Stimulated activated CD4-positive, alpha-beta T cell treated with anti-CD3 and anti-CD28 coated beads, Interleukin-4, amount 100 ng/mL, for 1 hour (primary cell): ENCODE measurements at places on chromosomes 1 and 21.
A peak's percentile ranks its signal among the peaks of the same experiment; 100 is the strongest.

GRCh38 chr1:61253059-61253735, 170.8 kb downstream of the NFIA start:
- no peak for DNase-seq

DNA sequence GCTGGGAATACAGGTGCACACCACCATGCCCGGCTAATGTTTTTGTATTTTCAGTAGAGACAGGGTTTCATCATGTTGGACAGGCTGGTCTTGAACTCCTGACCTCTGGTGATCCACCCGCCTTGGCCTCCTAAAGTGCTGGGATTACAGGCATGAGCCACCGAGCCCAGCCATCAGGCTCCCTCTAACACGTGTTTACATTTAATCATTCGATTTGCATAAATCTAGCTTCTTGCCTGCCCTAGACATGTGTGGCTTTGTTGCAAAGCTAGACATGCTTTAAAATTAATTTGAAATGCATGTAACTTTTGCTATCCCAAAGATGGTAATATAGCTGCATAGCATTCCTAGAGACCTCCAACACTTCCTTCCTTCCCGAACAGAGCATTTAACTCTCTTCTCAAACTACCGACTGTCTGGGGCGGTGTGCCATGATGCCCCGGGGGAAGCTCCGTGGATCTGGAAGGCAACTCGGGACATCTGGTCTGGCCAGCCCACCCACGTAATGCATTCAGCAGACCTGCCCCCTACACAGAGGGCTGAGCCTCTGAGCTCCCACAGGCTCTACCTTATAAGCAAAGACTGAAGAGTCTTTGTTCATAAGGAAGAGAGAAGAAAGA, 34.6 kb upstream of the NID1 start:
- DNase-seq: no peak

GRCh38 chr1:228837817-228838716, 102.8 kb downstream of the RHOU start:
- DNase-seq: no peak

DNA sequence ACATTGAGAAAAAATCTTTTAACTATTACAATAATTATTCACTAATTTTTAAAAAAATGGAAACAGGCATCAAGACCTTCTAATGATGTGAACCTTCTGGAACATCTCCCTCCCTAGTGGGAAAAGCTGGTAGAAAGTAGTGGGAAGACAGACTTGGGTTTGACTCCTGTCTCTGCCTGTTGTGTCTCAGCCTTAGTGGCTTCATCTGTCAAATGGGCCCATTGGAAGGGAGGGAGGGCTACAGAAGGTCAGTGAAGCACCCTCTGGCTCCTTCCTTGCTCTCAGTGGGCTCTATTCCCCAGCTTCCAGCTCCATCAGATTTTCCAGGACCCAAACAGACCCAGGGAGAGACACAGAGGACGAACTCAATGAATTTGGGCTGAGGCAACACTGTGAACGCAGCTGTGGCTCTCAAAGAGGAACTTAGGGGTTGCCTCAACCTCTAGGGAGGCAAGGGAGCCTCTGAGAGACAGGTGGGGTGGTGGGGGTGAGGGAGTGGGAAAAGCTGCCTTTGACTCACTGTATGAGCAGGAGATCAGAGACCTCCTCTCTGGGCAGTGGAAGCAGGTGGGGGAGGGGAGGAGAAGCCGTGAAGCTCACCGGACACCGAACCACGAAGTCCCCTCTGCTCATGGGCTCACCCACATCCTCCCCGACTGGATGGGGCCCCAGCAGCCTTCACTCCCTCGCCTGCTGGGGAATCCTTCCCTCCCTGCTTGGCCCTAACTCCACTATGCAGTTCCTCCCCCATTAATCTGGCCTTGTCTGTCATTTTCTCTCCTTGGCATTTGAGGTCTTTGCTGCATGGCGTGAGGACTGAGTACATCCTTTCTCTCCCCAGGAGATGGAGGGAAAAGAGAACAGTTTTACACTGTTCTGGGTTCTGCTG, 4.5 kb downstream of the CNR2 start:
- no peak for DNase-seq

- DNase-seq: peak; percentile 5
Observed at GRCh38 chr21:14737922-14738321, 191.8 kb upstream of the SAMSN1 start.

DNA sequence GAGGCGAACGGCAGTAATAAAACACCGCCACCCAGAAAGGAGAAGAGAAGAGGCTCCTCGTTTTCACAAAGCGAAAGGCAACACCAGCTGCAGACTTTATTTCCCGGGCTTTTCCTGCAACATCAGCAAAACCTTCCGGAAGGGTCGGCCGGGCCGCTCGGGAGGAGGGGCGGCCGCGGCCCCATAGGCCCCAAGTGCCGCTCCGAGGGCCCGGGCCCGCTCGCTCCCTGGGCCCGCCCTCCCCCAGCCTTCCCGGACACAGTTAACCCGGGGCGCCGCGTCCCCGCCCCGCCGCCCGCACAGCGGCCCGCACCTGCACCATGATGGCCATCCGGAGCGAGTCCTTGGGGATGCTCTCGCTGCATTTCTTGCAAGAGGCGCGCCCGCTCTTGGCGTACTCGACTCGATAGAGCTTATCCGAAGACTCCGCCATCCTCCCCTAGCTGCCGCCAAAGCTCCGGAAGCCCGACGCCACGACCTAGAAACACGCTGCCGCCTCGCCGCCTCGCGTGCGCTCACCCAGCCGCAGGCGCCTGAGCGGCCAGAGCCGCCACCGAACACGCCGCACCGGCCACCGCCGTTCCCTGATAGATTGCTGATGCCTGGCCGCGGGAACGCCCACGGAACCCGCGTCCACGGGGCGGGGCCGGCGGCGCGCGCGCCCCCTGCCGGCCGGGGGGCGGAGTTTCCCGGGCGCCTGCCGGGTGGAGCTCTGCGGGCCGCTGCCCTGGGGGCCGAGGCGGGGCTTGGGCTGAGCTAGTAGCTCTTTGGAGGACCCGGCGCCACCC, at the start of gene PARP1:
TSS of gene PARP1 (minus strand) at position 597 of the 788 bp plus-strand sequence. CDS start at position 433, 164 bp downstream.
- DNase-seq: peak; percentile 87

DNA sequence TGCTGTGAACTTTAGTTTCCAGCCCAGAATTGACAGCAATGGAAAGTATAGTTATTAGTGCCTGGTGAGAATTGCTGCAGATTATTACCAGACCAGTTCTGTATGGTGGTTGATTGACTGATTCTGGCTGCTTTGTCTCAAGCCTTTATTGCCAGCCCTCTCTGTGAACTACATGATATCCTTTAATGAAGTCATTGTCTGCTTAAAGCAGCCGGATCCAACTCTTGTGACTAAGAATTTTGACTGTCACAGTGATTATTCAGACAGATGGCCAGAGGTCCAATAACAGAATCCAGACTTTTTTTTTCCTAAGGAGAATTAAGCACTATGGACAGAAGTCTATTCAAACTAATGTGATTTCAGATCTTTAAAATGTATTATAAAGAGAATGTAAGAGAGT, 1548.6 kb upstream of the B3GALT2 start:
- DNase-seq: no peak

GRCh38 chr21:34018910-34019309, 54.5 kb upstream of the MRPS6 start:
- DNase-seq: no peak
